Stimulated activated memory B cell treated with anti-CD40 and anti-IgM and Interleukin-4, amounts not matched to agents 10 μg/mL and 1 μg/mL and 100 μg/mL, for 72 hours (primary cell): ENCODE measurements at places on chromosomes 16 and 17.

- no peaks in the 10 kb centered on the region for H3K27me3 ChIP-seq
- ATAC-seq = no peak
- no peaks in the 10 kb centered on the region for H3K4me1 ChIP-seq
- H3K36me3 ChIP-seq = no peaks in the 10 kb centered on the region
Observed at GRCh38 chr16:65608455-65608854, 486.6 kb upstream of the CDH11 start.

- no peaks in the 10 kb centered on the region for H3K27me3 ChIP-seq
- H3K36me3 ChIP-seq = no peaks in the 10 kb centered on the region
- peak; percentile 75 for ATAC-seq
- no peak overlapping the region for H3K27ac ChIP-seq
- H3K4me3 ChIP-seq = no peak overlapping the region
Observed at GRCh38 chr17:80008383-80008840, 27.3 kb downstream of the TBC1D16 start.

DNA sequence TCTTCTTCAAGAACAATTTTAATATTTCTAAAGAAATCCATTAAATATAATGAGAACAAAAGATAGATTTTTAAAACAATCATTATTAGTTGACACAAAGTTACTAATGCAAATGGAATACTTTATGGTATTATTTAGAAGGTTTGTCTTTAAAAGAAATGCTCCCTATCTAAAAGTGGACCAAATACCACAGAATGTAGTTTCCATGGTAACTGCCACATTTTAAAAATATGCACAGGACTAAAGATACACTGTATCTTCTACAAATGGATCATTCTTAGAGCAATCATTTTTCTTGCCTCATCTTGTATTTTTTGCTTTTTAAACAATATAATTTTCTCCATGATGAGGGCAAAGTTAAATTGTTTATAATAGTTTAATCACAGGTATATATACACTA, 296.0 kb downstream of the CEP112 start:
- no peaks in the 10 kb centered on the region for H3K36me3 ChIP-seq
- ATAC-seq = no peak
- peaks cover 5% of the 10 kb centered on the region for H3K4me1 ChIP-seq
- no peak overlapping the region for H3K27ac ChIP-seq
- no peak overlapping the region for H3K4me3 ChIP-seq
- no peaks in the 10 kb centered on the region for H3K27me3 ChIP-seq

- no peak overlapping the region for H3K4me3 ChIP-seq
- H3K27ac ChIP-seq = no peak overlapping the region
- peaks cover 16% of the 10 kb centered on the region for H3K27me3 ChIP-seq
- no peaks in the 10 kb centered on the region for H3K4me1 ChIP-seq
- ATAC-seq = no peak
- no peaks in the 10 kb centered on the region for H3K36me3 ChIP-seq
Observed at GRCh38 chr16:22623351-22623781, 112.7 kb downstream of the NPIPB5 start.

GRCh38 chr16:2341456-2342447, 1.2 kb upstream of the ABCA3 start:
- H3K27ac ChIP-seq = no peak overlapping the region
- no peaks in the 10 kb centered on the region for H3K36me3 ChIP-seq
- no peak overlapping the region for H3K4me3 ChIP-seq
- peak; percentile 32 for ATAC-seq
- H3K4me1 ChIP-seq = peaks cover 11% of the 10 kb centered on the region
- H3K27me3 ChIP-seq = no peaks in the 10 kb centered on the region

DNA sequence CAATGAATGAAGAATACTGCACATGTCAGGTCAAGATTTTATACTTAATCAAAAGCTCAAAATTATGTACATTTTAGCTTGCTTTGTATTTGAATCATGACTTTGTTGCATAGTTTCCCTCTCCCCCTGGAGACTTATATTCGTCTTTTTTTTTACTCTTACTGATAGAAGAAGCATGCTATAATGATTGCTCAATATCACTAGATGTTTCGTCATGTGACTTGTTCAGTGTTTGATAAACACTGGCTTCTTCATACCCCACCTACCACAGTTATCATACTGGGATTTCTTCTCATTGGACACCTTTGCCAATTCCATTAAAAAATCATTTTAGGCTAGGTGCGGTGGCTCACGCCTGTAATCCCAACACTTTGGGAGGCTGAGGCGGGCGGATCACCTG, 148.7 kb downstream of the FTO start:
- no peak overlapping the region for H3K4me3 ChIP-seq
- ATAC-seq = no peak
- peaks cover 52% of the 10 kb centered on the region for H3K36me3 ChIP-seq
- peaks cover 6% of the 10 kb centered on the region for H3K4me1 ChIP-seq
- no peak overlapping the region for H3K27ac ChIP-seq

DNA sequence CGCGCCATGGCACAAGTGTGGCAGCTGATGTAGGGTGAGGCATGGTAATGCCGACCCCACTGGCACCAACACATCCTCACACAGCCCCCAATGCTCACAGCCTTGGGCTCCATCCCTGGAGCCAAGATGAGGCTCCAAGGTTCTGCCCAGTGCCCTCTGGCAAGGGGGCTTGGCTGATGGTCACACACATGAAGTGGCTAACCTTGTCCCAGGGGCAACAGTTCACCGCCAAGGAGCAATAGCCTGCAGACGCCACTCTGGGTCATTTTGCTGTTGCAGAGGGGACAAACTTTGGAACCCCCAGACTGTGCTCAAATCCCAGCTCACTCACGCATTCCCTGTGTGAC, 26.8 kb downstream of the TNFRSF13B start:
- peak overlapping the region; percentile 91 for H3K27ac ChIP-seq
- no peak overlapping the region for H3K4me3 ChIP-seq
- peaks cover 74% of the 10 kb centered on the region for H3K4me1 ChIP-seq
- H3K36me3 ChIP-seq = peaks cover 85% of the 10 kb centered on the region
- ATAC-seq = no peak

- no peaks in the 10 kb centered on the region for H3K36me3 ChIP-seq
- no peak overlapping the region for H3K4me3 ChIP-seq
- no peaks in the 10 kb centered on the region for H3K4me1 ChIP-seq
- ATAC-seq = no peak
Observed at GRCh38 chr16:65218348-65218747, 96.5 kb upstream of the CDH11 start.

- H3K27ac ChIP-seq = no peak overlapping the region
- no peaks in the 10 kb centered on the region for H3K27me3 ChIP-seq
- no peak for ATAC-seq
- no peak overlapping the region for H3K4me3 ChIP-seq
- H3K4me1 ChIP-seq = no peaks in the 10 kb centered on the region
Observed at GRCh38 chr16:54453871-54454270, 167.3 kb upstream of the IRX3 start.

- no peaks in the 10 kb centered on the region for H3K27me3 ChIP-seq
- H3K4me3 ChIP-seq = no peak overlapping the region
- no peak overlapping the region for H3K27ac ChIP-seq
Observed at GRCh38 chr16:64864232-64864809, 257.5 kb downstream of the CDH11 start.

DNA sequence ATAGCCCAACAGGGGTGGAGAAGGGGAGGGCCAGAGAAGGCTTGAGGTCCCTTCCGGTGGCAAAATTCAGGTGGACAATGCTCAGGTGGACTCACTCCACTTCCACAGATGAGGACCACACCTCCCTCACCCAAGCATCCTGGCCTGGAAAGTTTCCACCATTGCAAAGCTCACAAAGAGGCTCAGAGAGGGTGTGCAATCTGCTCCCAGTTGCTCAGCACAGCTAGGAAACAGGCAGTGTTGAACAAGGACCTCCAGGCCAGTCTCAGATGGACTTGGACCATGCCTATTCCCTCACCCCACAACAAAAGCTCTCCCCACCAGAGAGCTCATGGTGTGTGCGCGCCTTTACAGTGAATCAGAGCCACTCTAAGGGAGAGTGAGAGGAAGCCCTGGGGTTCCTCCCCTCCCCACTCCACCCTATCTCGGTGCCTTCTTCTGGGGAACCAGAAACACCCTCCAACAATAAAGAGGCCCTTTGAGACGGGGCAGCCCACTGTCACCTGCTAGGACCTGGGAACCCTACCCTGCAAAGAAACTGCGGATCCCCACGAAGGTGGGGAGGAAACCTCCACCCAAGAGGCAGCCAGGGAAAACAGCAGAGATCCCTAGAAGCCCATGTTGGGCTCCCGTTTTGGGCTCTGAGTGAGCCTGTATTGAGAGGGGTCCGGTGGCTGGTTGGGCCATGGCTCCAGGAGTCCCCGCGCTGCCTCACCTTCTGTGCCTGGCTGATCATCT, 1.6 kb downstream of the FAM83G start:
- no peak for ATAC-seq
- H3K27ac ChIP-seq = peak overlapping the region; percentile 81
- H3K4me3 ChIP-seq = peak overlapping the region; percentile 85
- H3K36me3 ChIP-seq = peaks cover 4% of the 10 kb centered on the region
- H3K27me3 ChIP-seq = no peaks in the 10 kb centered on the region
- H3K4me1 ChIP-seq = peaks cover 49% of the 10 kb centered on the region

GRCh38 chr17:40022961-40023541, 7.8 kb downstream of the CSF3 start:
- H3K4me3 ChIP-seq = no peak overlapping the region
- peaks cover 11% of the 10 kb centered on the region for H3K4me1 ChIP-seq
- H3K27ac ChIP-seq = no peak overlapping the region
- no peaks in the 10 kb centered on the region for H3K27me3 ChIP-seq
- H3K36me3 ChIP-seq = peaks cover 69% of the 10 kb centered on the region
- ATAC-seq = no peak

DNA sequence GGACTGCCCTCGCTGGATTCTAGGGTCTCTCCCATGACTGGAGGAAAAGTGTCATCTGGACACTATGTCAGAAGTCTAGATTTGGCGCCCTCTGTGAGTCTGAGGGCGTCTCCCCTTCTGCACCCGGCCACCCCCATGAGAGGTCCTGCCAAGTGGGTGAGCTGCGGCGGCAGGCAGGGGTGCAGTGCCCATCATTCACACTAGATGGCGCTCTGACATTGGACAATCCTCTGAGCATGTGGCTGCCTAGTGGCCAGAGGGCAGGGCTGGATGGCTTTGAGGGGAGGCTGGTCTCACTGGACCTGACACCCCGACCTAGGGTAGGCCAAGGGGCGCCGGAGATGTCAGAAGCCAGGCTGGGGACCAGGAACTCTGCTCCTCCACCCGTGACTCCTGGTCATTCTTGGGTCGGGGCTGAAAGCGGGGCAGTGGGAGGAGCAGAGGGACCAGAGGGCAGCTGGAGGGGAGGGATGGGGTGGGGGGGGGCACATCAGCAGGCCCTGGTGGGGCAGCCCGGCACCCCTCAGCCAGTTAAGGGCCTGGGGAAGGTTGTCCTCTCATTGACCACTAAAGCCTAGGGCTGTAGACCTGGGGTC, 28.0 kb downstream of the MRM1 start:
- no peak overlapping the region for H3K4me3 ChIP-seq
- ATAC-seq = peak; percentile 86
- no peaks in the 10 kb centered on the region for H3K36me3 ChIP-seq
- H3K27me3 ChIP-seq = peaks cover 24% of the 10 kb centered on the region

DNA sequence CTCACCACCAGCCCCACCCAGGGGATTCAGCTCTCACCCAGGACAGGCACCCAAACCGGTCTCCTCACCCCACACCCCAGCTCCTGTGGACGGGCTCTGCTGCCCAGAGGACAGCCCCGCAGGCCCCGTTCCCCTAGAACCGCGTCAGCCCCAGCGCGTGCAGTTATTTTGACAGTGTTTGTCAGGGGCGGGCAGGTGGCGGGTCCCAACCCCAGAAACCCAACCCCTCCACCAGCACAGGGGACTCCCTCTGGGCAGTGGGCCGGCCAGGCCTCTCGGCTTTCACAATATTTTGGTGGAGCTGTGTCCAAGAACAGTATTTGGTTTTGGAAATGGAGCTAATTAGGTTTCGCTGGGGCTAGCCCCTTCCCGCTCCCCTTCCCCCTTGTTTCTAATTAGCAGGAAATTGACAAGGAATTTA, 44.8 kb downstream of the BAHCC1 start:
- H3K27ac ChIP-seq = no peak overlapping the region
- H3K4me1 ChIP-seq = peaks cover 12% of the 10 kb centered on the region
- H3K27me3 ChIP-seq = peaks cover 63% of the 10 kb centered on the region
- no peak overlapping the region for H3K4me3 ChIP-seq

DNA sequence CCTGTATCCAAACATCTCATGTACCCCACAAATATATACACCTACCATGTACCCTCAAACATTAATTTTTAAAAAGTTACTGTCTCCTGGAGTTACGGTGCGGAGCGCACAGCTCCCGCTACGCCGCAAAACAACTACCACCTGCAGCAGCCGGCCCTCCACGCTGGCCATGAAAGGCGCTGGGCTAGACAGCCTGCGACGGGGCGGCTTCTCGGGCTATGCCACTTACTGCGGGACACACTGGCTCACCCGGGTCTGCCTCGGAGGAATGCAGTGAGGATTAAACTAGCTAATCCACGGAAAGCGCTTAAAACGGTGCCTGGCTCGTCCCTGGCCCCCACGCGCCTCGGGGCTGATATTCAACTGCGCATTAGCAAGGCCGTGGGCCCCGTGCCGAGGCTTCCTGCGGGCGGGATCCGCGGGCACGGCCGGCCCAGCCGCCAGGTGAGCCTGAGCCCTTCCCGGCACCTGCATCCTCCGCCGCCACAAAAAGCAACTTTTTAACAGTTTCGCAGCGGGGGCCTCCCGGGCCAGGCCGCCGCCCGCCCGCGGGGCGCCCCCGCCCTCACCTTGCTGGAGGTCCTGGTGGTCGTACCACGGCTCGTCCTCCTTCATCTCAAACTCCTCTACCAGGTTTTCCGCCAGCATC, 633 bp downstream of the CDR2 start:
- H3K27ac ChIP-seq = peak overlapping the region; percentile 72
- no peaks in the 10 kb centered on the region for H3K36me3 ChIP-seq
- H3K4me3 ChIP-seq = peak overlapping the region; percentile 96
- ATAC-seq = peak; percentile 20

DNA sequence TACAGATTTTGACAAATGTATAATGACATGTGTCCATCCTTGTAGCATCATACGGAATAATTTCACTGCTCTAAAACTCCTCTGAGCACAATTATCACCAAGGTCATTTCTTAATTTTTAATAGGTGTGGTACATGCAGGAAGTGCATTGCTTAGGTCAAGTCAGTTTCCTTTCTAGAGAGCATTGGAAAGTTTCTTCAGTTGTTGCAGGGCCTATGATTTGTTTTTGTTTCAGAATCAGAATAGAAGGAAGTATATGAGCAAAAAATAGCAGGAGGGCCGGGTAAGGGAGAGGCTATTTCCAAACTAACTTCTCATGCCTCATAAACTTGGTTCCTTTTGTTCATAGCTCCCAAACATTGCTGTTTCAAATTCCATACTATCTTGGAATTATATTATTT, 24.0 kb upstream of the SLFN5 start:
- H3K36me3 ChIP-seq = peaks cover 5% of the 10 kb centered on the region
- peaks cover 18% of the 10 kb centered on the region for H3K27me3 ChIP-seq
- no peak overlapping the region for H3K27ac ChIP-seq
- no peak overlapping the region for H3K4me3 ChIP-seq
- H3K4me1 ChIP-seq = peaks cover 18% of the 10 kb centered on the region
- no peak for ATAC-seq

- no peak overlapping the region for H3K27ac ChIP-seq
- no peak for ATAC-seq
- H3K36me3 ChIP-seq = peaks cover 49% of the 10 kb centered on the region
- peaks cover 1% of the 10 kb centered on the region for H3K27me3 ChIP-seq
Observed at GRCh38 chr17:3030096-3030495, 33.3 kb downstream of the OR1D5 start.
